ENCODE measurements at places on chromosomes 2 and 18.

DNA sequence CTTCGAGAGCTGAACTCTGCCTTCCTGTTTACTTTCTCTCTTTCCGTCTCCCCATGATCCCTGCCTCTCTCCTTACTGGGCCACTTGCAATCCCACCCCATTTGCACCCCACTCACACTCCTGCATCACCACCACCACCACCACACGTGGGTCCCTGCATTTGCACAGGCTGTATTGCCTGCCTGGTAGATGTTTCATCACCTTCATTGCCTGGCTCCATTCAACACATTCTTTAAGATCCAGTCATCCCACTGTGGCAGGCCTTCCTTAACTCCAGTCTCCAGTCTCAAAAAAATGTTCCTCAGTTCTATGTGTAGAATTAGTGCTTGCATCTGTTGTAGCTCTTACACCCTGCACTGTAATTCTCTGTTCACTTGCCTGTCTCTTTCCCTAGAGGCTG lies 13.9 kb downstream of the NOSTRIN start:
- DNase-seq: no peak

DNA sequence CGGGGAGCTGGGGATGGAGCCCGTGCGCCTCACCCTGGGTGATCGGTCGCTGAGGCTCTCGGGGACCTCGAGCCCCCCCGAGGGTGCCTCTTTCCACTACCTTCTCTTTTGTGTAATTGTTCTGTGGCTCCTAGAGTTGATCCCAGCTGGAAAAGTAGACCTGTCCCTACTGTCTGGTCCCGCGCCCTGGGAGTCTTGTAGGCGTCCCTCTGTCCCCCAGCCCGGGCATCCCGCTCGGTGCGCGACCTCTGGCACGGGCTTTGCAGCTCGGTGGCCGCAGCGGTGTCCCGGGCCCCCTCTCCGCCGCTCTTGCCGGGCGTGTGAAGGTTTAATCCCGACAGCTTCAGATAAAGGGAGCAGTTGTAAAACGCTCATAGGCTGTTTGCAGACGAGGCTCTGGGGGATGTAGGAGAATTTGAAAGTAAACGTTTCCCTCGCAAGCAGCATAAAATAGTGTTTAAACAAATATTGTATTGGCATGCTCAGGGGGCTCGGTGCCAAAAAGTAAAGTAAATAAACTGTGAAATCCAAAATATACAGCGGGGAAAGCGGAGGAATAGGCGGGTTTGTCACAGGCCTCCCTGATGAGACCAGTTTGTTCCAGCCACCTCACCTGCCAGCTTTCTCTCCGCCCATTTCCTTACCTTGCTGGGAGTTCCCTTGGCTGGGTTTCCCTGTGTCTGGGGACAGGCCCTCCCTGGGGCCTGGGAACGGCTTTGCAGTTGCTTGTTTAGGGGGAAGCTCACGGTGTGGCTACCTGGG lies 1.9 kb downstream of the GLI2 start:
- DNase-seq: no peak

- DNase-seq: no peak
Measured at GRCh38 chr18:44897411-44897810, 216.7 kb downstream of the SETBP1 start.

DNA sequence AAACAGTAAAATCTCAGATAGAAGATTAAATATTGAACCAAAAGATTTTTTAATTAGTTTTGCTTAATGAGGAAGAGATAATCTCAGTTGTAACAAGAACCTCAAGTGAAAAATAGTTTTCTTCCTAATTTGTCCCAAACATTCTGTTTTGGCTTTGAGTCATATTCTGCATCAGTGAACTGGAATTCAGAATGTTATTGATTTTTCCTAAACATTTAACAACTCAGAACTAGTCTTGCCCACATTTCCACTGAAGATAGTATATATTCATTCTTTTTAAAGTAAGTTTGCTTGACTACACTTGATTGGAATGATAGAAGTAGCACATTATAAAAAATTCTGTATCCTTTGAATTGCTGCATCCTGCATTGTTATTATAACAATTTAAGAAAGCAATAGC lies 85.7 kb upstream of the UGP2 start:
- DNase-seq: no peak

DNA sequence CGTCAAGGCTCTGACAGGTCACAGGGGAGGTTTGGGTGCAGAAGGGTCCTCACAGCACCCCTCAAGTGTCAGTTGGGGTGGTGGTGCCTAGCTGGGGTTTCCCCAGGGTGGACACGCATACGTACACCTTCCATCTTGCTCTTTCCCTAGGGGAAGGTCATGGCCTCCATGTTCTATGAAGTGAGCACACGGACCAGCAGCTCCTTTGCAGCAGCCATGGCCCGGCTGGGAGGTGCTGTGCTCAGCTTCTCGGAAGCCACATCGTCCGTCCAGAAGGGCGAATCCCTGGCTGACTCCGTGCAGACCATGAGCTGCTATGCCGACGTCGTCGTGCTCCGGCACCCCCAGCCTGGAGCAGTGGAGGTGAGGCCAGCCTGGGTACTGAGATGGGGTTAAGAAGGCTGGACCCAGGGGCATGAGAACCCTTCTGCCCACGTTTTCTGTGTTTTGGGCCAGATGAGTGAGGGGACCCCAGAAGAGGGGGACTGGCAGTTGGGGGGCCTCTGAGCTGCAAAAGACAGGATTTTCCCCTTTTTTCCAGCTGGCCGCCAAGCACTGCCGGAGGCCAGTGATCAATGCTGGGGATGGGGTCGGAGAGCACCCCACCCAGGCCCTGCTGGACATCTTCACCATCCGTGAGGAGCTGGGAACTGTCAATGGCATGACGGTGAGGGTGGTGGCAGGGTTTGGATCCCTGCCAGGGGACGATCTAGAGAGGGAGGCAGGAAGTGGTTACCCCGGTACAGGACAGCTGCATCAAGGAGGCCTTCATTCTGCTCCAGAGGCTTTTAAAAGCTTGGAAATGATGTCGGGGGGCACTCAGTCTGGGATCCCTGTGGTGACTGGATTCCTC lies 20.9 kb downstream of the SLC30A3 start:
- no peak for DNase-seq

GRCh38 chr2:57880967-57881366 lies 165.6 kb upstream of the VRK2 start:
- DNase-seq: no peak

- DNase-seq: no peak
Measured at GRCh38 chr18:69882965-69883668, 64.6 kb downstream of the CD226 start.

DNA sequence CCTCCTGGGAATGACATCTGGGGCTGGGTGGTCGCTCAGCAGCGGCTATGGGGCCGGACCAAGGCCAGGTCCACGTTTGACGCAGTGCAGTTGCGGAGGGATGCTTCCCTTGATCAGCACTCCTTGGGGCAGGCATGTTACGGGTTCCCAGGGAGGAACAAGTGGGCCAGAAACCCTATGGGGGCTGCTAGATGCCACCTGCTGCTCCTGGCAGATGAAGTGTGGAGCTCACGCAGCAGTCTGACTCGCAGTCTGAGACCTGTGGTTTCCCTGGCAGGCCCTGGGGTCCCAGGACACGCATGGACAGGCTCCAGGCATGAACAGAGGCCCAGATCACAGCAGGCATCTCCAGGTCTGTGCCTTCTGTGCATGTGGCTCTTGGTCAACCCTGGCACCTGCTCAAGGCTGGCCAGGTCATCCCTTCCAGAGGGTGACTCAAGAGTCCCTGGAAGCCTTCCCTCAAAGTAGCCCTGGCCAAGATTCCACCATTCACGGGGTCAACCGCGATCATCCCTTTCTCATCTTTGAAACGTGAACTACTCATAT lies 20.0 kb downstream of the KCNF1 start:
- DNase-seq: no peak

DNA sequence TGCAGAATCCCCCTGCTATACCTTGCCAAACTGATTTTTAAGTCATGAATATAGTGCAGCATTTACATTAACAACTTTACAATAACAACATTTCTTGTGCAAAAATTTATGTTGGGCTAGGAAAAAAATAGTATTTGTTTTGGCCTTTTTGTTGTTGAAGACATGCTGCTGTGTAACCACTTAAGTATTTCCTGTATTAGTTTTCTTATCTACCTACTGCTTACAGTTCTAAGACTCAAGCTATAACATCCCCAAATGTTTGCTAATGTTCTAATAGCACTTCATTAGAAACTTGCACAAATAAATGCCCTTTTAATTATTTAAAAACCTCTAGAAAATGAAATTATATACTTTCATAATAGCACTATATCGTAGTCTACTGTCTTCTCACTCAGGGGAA lies 154.3 kb upstream of the DOCK10 start:
- no peak for DNase-seq

- no peak for DNase-seq
Measured at GRCh38 chr2:158046121-158046880, 55.4 kb upstream of the UPP2 start.

DNA sequence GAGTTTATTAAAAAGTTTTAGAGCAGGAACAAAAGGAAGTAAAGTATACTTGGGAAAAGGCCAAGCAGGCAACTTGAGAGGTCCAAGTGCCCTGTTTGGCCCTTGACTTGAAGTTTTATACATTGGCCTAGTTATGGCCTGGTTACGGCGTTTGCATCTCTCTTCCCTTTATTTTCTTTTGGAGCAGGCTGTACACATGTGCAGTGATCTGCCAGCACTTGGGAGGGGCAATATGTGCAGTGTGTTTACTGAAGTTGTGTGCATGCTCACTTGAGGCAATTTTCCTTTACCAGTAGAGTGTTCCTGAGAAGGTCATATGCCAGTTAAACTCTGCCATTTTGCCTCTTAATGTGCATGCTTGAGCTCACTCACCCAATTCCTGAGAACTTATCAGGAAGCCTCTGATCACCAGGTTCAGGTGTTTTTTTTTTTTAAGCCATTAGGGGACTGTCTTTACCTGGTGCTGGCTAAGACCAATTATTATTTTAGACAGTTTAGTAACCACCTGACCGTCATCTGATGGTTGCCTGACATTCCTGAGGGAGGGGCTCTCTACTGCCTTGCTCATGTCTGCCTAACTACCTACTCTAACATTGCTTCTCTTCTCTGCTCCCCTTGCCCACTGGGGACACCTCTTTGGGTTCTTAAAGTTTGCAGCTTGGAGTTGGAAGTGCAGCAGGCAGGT lies 48.0 kb downstream of the SCN2A start:
- DNase-seq: no peak

- no peak for DNase-seq
Measured at GRCh38 chr2:100934504-100935371, 67.4 kb upstream of the RPL31 start.

- DNase-seq: no peak
Measured at GRCh38 chr2:206343816-206344215, 69.4 kb downstream of the ZDBF2 start.

- DNase-seq: no peak
Measured at GRCh38 chr2:184413671-184414229, 184.6 kb upstream of the ZNF804A start.

DNA sequence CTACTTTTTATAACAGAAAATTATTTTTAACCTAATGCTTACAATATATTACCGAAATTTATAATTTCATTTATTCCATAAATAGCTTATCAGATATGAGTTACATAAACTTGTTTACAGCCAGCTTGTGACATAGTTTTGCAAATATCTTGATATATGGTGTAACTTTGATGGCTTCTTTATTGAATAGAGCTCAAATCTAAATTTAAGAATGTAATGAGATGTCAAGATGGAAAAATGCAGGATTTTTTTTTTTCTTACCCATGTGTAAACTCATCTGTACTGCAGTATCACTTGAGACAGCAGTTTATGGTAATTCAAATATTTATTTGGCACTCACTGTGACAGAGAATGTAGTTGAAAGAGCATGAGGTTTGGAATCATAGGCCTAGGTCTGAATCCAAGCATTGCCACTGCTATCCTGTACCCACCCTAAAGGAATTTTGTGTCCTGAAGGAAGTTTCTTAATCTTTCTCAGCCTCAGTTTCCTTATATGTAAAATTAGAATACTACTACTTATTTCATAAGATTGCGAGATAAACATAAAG lies 3.8 kb downstream of the CREB1 start:
- DNase-seq: no peak

- no peak for DNase-seq
Measured at GRCh38 chr18:6520901-6521300, 106.2 kb upstream of the L3MBTL4 start.

DNA sequence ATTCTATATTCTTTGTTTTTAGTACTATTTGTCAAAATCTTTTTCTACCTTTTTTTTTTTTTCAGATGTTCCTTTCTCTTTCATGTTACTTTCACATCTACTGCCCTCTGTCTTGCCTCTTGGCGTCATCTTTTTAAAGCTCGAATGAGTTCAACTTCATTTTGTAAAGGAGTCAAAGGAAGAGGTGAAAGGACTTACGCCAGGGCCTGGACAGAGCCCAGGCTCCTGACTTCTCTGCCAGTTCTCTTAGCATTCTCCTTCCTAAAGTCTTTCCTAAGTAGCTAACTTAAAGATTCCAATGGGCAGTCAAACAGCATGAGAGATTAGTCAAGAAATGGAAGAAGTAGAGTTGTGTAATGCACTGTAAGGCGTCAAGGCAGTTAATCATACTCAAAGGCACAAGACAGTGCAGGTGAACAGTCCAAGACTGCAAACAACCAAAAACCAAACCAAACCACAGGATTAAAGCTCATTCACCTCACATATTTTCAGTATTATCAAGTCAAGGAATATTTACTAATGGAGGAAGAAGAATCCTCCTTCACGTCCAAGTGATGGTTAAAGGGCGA lies 301.7 kb downstream of the TCF4 start:
- no peak for DNase-seq

- no peak for DNase-seq
Measured at GRCh38 chr2:16291731-16292550, 351.6 kb downstream of the MYCN start.

DNA sequence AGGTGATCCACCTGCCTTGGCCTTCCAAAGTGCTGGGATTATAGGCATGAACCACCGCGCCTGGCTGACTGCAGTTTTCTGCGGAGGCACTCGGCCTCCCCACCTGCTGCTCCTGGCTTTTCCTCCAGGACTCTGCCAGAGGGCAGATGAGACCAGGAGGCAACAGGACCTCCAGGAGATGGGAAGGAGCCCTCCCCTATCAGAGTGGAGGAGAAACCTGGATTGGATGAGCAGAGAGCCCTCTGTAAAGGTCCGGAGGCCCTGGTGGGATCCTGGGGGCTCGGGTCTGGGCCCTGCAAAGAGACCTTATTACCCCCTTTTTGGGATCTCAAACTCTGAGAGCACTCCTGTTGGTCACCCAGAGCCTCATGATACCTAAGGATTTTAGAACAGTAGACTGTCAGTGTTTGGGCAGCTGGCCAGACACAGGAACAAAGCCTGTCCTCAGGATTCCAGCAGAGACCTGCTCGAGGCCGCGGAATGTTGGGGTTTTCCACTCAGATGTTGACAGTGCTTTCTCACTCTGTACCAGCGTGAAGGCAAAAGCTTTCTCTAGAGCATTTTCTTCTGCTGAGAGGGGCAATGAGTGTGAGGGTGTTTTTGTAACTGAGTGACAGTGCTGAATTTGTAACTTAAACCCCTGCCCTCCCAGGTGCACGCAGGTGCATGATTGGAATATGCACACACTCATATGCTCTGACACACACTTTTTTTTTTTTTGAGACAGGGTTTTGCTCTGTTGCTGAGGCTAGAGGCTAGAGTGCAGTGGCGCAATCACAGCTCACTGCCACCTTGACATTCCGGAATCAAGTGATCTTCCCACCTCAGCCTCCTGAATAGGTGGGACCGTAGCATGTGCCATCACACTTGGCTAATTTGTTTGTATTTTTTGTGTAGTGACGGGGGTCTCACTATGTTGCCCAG lies 48.4 kb downstream of the NPPC start:
- DNase-seq: no peak

- no peak for DNase-seq
Measured at GRCh38 chr2:9462313-9462712, 12.0 kb upstream of the IAH1 start.
